ENCODE measurements at places on chromosomes 5 and 9.

GRCh38 chr5:168207450-168208029 is 83.9 kb upstream of the WWC1 start:
- DNase-seq = no peak

- no peak for DNase-seq
Measured at GRCh38 chr5:101534491-101535110, 631.5 kb upstream of the ST8SIA4 start.

DNA sequence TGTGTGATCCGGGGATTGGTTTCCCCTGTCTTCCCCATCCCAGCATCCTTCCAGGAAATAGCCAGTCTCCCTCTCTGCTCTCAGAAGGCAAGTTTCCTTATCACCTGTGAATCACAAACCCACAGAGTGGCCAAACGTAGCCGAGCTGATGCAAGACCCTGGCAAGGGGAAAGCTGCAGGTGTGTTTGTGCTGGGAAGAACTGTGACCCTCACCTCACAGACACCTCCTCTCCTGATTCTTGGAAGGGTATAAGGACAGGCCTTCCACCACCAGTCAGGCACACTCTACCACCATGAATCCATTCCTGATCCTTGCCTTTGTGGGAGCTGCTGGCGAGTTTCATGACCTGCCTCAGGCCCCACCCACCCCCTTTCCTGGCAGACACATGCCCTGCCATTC is at the start of gene PRSS3:
Gene PRSS3, plus strand, starts transcription at position 281 of the 400 bp plus-strand sequence. Its CDS starts 13 bp downstream, at position 294.
- DNase-seq = no peak

DNA sequence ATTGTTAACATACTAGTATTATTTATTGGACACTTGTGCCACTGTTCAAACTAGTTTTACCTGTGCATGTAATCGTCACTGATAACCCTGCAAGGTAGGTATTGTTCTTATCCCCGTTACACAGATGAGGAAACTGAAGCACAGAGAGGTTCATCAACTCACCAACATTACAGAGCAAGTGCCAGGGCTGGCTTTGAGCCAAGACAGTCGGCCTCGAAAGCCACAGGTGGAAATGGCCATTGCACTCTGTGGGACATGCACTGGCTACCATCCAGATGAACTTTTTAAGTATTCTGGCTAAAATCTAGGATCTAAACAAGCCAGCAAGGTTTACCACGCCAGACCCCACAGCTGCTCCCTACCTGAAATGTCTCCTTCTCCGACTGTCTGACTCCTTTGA is 57.9 kb downstream of the TEX10 start:
- DNase-seq = no peak

GRCh38 chr5:78808380-78808779 is 159.8 kb upstream of the LHFPL2 start:
- DNase-seq = no peak

DNA sequence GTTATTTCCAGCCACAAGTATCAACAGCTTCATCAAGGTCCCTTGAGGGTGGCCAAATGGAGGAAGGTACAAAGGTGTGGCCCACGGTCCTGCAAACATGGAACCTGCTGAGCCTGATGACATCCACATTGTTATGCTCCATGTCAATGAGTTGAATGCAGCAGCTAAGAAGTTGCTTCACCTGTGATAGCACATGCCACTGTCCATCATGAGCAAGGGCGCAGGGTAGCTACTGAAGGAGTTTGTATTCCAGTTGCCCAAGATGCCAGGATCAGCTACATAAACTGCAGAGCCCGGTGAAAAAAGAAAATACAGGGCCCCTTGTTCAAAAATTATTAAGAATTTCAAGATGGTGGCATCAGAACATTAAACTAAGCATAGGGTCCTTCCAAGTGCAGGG is 24.2 kb downstream of the LSM11 start:
- DNase-seq = no peak

DNA sequence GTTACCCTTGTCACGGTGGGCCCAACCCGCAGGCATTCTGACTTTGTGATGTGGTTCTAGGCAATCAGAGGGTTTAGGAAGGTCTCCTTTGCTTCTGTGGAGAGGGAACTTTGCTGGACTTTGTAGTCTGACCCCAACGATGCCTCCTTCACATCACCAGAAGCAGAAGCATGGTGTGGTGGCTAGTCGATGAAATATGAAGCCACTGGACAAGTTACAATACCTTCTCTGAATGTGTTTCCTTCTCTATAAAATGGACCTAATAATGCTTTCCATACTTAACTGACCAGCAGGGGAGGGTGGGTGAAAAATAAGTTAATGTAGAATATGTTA is 607 bp downstream of the SPEF2 start:
- DNase-seq = no peak

Measured in stimulated activated CD4-positive, alpha-beta T cell treated with anti-CD3 and anti-CD28 coated beads, Interleukin-15, amount 100 ng/mL, for 1 hour (primary cell).